Stimulated activated CD4-positive, alpha-beta T cell treated with anti-CD3 and anti-CD28 coated beads, TNF-alpha, amount 100 ng/mL, for 4 hours (primary cell): ENCODE measurements at places on chromosomes 2 and 18.

- no peak for DNase-seq
Measured at GRCh38 chr18:8705238-8705960, at the start of gene MTCL1. Gene MTCL1 (plus strand): TSS chr18:8705556. CDS start chr18:8705661, 105 bp downstream.

- no peak for DNase-seq
Measured at GRCh38 chr2:204486805-204487204, 58.5 kb upstream of the PARD3B start.

DNA sequence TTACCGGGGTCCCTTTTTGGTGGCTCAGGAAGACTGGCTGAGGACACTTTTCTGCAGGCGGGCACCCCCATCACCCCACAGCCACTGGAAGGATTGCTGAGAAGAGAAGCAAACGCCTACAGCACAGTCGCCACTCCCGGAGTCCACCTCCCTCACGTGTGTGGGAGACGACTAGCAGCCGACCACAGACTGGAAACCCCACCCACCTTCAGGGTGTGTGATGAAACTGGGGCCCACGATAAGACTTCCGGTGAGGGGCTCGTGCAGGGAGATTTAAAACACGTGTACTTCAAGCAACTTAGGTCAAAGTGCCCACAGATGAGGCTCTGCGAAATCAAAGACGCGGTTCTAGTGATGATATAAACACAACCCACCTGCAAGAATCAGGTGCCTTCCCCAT lies 26.3 kb downstream of the MBP start:
- peak; percentile 62 for DNase-seq

- DNase-seq = no peak
Measured at GRCh38 chr2:11312770-11313471, 31.5 kb downstream of the ROCK2 start.

DNA sequence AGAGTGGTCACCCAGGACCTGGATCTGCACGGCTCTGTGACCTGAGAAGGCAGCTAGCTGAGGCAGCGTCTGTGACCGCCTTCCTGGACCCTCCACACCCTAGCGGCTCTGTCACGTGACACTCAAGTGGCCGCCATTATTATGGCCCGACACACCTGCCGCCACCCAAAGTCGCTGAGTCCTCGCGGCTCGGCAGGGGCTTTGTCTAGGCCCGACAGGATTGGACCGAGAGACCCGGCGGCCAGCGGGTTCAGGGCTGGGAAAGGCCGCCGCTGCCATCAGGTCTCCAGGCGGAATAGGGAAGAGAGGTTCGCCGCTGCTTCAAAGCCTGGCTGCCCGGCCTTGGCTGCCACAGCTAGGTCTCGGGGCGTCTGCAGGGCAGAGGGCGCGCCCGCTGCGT lies 1162.5 kb upstream of the LRRTM1 start:
- no peak for DNase-seq

GRCh38 chr2:146642066-146642465 lies 1202.8 kb upstream of the ACVR2A start:
- DNase-seq = no peak

GRCh38 chr2:207674826-207675225 lies 36.6 kb upstream of the CCNYL1 start:
- DNase-seq = no peak

GRCh38 chr2:313991-314390 lies 26.1 kb upstream of the ALKAL2 start:
- DNase-seq = no peak

- no peak for DNase-seq
Measured at GRCh38 chr2:207694811-207695281, 16.6 kb upstream of the CCNYL1 start.

DNA sequence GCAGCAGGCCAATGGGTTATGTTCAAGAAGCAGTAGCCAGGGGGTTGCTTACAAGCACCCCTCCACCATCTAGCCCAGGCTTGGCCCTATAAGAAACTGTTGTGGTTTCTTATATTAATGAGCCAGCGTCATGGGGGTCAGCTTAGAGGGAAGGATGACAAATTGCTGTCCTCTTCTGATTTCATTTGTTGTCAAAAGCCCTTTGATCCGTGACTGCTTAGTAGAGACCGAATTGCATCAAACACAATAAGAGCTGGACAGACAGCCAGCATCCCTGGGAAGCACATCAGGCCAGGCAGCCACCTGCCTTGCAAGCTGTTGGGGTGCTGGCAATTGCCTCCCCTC lies 206.6 kb upstream of the SETBP1 start:
- no peak for DNase-seq

GRCh38 chr2:146985753-146986152 lies 859.1 kb upstream of the ACVR2A start:
- DNase-seq = no peak

DNA sequence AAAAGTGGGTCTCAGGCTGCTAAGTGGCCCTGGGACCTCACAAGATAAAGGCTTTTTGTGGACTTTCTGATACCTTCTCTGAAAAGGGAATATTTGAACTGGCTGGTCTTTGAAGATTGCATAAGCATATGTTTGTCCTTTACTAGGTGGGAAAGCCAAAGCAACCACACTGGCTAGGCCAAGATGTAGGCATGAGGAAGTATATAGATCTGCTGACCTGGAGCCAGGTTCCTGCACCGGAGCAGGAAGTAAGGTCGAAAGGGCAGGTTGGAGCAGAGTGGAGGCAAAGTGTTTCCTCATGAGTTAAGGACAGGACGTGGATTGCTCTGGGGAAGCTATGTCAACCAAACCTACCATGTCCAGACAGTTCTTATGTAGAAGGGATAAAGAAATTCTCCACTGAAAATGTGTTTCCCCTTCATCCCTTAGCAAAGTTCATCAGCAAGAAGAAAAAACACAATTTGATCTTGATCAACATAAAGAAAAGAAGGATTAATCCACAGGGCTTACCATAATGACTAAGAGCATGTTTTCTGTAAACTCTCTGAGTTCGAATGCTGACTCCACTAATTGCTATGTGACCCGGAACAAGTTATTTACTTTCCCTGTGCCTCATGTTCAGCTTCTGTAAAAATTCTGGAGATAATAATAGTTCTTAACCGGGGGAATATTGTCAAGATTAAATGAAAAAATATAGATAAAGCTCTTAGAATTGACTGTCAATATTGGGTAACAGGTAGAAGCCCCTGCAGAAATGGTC lies 156.1 kb upstream of the SRD5A2 start:
- DNase-seq = no peak

DNA sequence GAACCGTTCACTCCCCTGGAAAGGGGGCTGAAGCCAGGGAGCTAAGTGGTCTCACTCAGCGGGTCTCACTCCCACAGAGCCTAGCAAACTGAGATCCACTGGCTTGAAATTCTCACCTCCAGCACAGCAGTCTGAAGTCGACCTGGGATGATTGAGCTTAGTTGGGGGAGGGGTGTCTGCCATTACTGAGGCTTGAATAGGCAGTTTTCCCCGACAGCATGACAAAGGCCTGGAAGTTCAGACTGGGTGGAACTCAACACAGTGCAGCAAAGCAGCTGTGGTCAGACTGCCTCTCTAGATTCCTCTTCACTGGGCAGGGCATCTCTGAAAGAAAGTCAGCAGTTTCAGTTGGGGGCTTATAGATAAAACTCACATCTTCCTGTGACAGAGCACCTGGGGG lies 292.5 kb downstream of the NUP35 start:
- DNase-seq = no peak

- DNase-seq = no peak
Measured at GRCh38 chr2:55810622-55811020, 113.0 kb downstream of the EFEMP1 start.

DNA sequence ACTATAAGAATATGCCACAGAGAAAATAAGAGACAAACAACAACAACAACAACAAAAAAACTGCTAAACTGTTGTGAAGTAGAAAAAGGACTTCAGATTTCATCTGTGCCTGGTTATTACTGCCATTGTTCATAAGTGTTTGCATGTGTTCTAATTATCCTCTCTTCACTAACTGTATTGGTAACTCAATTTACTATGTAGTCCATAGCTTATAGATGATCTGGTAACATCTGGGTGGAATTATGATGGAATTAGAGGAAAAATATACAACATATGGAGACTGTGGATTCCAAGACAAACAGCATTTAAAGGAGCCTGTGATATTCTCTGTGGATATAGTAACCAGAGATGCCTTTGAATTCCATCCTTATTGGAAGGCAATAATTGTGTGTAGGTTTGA lies 1891.5 kb upstream of the PIK3C3 start:
- no peak for DNase-seq

GRCh38 chr2:20126040-20126439 lies 74.6 kb upstream of the LAPTM4A start:
- DNase-seq = no peak

GRCh38 chr2:212974692-212975091 lies 176.7 kb downstream of the IKZF2 start:
- DNase-seq = no peak

- no peak for DNase-seq
Measured at GRCh38 chr18:62935994-62936393, 220.7 kb downstream of the PHLPP1 start.

DNA sequence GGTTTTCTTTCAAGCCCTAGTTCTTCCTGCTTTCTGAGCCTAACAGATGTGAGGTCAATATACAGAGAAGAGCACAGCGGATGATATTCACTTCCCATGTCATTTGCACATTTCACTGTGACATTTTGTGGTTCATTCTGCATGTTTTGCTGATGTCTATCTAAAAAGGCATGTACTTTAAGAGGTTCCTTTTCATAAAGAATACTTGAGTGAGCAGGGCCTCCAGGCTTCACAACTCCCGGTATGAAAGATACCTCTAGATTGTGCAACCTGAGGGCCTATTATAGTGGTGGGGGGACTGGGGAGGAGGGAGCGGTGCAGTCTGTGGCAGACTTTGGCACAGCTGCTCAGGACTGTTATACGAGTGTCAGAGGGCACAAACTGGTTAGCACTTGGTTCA lies 54.6 kb downstream of the CPO start:
- no peak for DNase-seq

DNA sequence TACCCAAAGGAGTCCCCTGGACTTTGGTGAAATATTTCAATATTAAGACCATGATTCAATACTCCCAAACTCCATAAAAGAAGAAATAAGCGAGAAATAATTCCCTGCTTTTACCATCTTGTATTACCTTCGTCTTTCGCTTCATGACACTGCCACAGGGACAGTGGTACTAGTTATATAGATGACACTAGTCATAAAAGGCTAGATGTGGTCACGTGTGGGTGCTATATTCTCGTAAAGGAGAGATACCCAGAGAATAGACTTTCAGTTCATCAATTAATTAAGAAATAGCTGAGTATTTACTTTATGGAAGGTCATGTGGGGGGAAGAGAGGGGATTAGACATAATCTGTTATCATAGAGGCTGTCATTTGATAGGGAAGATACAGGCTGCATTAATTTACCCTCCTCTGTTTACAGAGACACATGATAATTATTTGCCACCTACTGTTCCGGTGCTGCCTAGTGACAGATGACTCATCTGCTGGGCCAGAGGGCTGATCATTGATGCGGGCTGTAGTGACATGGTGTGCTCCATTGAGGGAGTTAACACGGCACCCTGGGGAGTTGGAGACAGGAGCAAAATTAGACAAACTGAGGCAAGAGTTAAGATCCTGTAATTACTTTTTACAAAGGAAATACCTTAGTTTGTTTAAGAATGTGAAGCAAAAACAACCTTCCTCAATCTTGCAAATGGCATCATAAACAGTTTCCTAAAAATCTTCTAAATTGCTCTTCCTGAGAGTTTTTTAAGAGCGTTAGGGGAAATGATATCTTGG lies 78.2 kb upstream of the ITGB6 start:
- no peak for DNase-seq

- DNase-seq = no peak
Measured at GRCh38 chr2:237389831-237390230, 24.1 kb downstream of the COL6A3 start.
